Mesendoderm (in vitro differentiated cells): ENCODE measurements at places on chromosomes 4 and X.

DNA sequence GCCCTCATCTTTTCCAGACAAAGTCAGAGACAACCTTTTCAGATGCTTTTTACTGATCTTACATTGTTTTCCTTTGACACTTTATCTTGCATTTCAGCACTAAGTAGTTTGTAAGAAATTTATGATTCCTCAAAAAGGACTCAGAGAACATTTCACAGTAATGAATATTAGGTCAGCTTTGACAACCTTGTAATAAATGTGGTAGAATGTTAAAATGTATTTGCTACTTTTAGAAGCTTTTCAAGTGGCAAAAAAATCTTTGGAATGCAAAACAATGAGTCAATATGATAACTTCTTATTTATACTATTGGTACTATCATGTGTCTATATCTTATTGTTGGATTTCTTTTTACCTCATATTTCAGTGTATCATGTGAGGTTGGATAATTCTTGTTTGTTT, 146.2 kb upstream of the FAT4 start:
- DNase-seq, result no peak

DNA sequence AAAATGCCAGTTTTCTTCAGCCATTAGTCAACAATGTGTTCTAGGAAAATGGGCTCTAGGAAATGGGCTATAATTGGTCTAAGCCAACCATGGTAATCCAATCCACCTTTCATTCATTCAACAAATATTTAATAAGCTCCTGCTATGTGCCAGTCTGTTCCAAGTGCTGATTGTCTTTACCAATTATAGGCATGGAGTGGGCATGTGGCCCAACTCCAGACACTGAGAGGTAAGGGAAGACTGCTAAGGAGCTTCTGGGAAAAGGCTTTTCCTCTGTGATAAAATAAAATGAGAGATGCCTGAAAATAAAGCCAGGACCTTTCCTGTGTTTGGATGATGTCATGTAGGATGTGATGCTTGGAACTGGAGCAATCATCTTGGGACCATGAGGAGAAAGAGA, 43.3 kb downstream of the HOPX start:
- no peak for DNase-seq

DNA sequence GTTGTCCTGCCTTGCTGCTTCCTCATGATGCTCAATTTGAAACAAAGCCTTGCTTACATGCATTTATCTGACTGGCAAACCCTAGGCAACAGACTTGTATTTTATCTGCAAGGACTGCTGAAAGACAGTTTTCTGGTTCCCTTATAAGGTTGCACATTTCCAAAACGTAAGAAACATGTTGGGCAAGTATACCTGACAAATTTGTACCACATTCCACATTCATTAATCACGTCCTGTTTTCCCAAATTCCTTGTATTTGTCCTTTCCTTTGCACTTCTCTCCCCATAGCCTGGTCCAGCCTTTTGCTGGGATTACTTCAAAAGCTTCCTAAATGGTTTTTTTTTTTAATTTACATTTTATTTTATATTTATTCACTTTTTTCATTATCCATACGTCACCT, 310.1 kb downstream of the PPP3CA start:
- DNase-seq, result no peak

- peak; percentile 14 for DNase-seq
Measured at GRCh38 chr4:54400802-54401201, 171.7 kb downstream of the PDGFRA start.
